NCI-H1694 (cell line): ENCODE measurements at places on chromosomes 6 and 20.
A peak's percentile ranks its signal among the peaks of the same experiment; 100 is the strongest.

- DNase-seq: no peak
Observed at GRCh38 chr6:26183581-26184366, 96.5 kb downstream of the HFE start.

DNA sequence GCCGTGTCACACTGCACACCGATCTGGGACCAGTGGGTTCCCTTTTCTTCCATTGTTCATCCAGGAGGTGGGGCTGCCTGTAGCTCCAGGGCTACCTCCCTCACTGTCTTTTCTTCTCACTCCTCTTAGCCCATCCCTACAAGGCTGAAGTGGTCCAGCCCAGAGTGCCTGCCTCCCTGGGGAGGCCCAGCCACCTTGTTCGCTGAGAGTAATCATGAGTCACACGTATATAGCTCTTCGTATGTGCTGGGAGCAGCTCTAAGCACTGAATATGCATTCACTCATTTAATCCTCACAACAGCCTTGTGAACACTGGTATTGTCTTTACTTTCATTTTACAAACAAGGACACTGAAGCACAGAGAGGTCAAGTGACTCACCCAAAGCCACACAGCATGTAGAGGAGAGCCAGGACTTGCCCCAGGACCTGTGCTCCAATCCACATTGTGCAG, 14.7 kb upstream of the CCDC167 start:
- DNase-seq: no peak

DNA sequence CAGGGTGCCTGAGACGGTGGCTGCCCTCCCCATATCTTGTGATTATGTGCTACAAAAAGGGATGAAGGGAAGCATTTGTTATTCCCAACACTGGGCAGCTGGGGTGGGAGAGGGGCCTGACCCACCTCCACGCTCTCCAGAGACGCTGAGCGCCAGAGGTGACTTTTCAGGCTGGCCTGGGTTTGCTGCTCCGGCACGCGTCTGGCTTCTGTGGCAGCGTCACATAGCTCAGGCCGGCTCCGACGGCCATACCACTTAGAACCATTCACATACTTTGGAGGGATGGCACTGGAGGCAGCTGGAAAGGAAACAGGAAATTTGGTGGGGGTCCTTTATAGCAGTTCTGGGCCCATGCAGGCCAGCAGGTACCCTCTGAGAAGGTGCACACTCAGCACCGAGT, 72.6 kb downstream of the NINL start:
- DNase-seq: no peak

DNA sequence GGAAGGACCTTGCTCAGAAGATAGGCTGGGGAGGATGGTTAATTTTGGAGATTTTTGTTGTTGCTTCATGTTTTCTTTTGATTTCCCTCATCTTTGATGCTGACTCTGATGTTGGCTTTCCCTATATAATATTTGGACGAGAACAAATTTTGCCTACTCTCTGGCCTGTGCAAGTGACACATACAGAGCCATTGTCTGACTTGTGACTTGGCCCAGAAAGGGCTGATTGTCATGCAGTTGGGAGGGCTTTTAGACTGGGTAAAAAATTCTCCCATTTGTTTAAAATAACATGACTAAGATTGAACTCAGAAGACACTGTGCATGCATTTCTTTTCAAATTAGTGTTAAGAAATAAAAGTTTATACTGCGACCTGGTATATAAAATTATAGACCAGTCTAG, 98.6 kb upstream of the SUPT3H start:
- DNase-seq: no peak

DNA sequence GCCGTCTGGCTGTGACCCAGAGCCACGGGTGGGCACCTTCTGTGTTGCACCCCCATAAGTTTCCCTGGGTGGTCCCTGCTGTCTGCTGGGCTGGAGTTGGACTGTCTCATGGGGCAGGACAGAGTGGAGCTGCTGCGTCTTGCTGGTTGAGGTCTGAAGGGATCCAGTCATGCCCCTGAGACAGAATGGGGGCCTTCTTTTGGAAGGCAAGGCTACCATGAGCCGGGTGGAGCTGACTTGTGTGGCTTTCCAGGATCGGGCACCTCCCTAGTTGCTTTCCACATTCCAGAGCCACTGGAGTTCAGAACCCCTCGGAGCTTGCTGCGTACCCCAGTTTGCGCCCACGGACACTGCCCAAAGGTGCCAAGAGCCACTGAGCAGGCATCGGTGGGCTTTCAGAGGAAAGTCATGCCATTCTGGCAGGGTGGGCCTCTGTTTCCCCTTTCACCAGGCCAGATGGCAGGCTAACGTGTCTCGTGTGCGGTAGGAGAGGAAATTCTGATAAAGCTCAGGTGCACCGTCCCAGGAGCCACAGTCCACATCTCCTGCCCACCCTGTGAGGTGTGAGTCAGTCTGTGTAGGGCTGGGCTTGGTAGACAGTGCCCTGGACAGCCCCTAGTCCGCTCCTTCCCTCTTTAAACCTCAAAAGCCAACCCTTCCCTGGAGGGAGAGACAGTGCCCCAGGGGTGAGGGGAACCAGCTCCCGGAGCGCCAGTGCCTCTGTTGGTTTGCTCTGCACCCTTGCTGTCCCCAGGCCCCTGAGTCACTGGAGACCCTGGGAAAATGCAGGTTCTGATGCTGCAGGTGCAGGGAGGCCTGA, 125.3 kb downstream of the SYCP2 start:
- no peak for DNase-seq

- no peak for DNase-seq
Observed at GRCh38 chr6:47366335-47366890, 56.7 kb upstream of the TNFRSF21 start.

- no peak for DNase-seq
Observed at GRCh38 chr6:152308306-152308705, 328.9 kb downstream of the SYNE1 start.

DNA sequence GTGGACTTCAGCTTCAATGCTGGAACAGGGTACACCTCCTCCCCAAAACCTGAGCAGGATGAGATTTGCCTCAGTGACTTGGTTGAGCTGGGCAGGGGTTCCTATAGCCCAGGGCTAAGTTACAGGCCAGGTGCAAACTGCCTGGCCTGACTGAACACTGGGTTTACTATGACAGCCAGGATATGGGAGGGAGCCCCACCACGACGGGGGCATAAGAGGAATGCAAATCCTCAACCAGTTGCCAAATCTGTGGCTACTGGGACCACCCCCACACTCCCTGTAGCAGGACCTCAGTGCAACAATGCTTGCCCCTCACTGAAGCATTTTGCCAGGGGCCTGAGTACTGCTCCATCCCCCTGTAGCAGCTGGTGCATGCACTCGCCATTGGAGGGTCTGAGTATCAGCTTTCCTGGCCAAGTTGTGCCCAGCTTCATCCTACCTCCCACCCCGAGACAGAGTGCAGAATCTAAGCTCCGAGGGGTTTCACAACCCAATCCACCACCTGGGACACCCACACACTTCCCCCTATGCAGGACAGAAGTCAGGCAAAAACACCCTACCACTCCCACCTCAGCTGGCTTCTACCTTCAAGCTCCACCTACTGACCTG, 27.6 kb downstream of the TREML4 start:
- DNase-seq: no peak

DNA sequence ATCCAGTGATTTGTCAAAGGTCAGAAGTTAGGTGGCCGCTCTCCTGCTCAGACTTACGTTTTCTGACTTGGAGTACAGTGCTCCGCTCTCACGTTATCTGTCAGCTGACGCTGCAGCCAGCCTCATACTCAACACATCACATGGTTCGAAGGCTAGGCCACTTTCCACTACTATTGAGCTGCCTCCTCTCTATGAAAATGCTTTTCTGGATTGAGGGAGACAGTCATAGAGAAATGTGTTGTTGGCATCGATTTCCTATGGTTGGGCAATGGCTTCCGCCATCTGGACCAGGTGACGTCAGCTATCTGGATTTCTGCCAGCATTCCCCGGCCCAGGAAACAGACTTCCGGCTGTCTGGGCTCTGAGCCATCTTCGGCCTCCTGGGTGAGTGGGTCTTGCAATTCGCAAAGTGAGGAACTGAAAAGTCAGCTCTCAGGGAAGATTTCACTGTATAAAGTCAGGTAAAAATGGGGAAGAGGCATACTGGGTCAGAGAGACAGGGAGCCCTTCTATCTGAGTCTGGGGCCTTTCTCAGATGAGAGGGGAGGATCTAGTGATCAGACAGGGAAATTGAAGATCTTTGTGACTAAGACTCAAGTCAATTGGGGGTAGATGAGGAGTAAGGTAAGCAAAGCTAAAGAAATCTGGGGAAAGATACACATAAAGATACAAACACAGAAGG, 37.5 kb upstream of the IER3 start:
- DNase-seq: peak; percentile 83

- no peak for DNase-seq
Observed at GRCh38 chr6:159701413-159701999, 8.5 kb upstream of the SOD2 start.

GRCh38 chr20:1390581-1391403, 2.1 kb downstream of the FKBP1A start:
- no peak for DNase-seq

DNA sequence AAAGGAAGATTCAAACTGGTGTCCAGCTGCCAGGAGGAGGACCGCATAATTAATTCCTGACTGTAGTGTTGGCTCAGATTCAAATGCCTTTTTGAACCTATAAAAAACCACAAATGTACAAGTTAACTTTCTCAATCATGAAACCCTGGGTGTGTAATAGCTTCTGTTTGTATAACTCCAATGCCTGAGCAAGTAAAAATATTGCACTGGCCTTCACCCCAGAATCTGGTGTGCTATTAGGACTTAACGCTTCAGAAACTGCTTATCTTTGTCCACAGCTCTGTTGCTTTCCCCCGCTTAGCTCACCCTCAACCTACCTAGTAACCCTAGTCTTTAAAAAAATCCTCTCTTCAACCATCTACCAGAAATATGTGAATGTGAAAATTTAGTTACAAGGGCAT, 119.1 kb upstream of the MAP7 start:
- DNase-seq: no peak

- no peak for DNase-seq
Observed at GRCh38 chr6:113662688-113663333, 194.3 kb upstream of the MARCKS start.

GRCh38 chr6:162751211-162751859, 23.6 kb downstream of the PACRG start:
- no peak for DNase-seq

DNA sequence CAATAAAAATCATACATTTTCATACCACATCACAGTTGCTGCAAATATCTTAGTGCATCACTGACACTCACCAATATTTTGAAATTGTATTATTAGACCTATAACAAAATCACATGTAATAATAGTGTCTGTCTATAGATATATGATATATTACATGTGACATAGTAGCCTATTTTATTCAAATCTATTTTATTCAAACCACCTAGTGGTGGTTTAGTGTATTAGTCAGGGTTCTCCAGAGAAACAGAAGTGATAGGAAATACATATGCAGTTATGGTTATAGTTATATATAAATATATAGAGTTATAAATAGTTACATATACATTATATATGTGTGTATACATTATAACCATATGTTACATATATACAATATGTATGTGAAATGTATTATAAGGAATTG, 366.5 kb upstream of the ARID1B start:
- no peak for DNase-seq

DNA sequence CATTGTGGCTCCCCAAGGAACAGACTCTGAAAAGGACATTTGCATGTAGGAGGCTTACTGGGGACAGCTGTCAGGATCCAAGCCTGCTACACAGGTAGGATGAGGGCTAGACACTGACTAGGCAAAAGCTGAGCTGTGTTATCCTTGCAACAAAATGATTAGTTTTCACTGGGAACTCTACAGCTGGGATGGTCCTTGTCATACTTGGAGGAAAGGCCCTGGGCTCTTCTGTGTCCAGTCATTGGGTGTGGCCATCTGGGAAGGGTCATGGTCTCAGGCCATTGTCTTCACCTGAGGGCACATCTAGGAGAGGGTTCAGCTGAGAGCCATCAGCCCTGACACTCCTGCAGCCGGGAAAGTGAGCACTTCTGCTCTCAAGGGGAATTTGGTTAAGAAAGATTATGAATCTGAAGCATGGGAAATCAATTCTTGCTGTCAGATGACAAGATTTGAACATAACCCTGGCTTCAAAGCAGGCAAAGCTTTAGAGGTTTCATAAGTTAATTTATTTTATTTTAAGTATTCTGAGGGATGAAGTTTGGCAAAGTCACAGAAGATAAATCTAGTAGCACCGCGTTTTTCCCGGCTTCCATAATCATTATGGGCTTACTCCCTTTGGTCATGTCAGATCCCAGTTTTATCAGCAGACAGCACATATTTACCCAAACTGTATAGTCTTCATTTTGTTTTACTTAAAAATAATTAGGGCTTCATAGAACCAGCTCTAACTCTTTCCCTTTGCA, 78.4 kb upstream of the SLC22A23 start:
- no peak for DNase-seq

DNA sequence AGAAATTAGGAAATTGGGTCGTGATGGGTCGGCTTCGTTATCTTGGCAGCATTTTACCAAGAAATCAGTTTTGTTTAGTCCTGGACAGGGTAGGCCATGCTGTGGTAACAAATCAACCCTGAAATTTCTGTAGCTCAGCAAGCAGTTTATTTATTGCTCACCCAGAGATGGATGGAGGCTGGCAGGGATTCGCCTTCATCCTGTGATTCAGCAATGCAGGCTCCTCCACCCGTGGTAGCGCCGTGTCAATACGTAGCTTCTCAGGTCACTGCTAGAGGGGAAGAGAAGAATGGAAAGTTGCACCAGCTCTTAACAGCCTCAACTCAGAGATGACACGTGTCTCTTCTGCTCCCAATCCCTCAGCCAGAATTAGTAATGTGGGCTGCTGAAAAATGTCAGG, 157.0 kb upstream of the SGK1 start:
- no peak for DNase-seq

- peak; percentile 37 for DNase-seq
Observed at GRCh38 chr20:58892141-58892931, 39.8 kb downstream of the GNAS start.

GRCh38 chr6:109182578-109182977, 87.3 kb downstream of the CEP57L1 start:
- no peak for DNase-seq

GRCh38 chr20:2473516-2473915, 2.9 kb upstream of the SNRPB start:
- no peak for DNase-seq

- no peak for DNase-seq
Observed at GRCh38 chr6:18023891-18024290, 36.5 kb upstream of the KIF13A start.

DNA sequence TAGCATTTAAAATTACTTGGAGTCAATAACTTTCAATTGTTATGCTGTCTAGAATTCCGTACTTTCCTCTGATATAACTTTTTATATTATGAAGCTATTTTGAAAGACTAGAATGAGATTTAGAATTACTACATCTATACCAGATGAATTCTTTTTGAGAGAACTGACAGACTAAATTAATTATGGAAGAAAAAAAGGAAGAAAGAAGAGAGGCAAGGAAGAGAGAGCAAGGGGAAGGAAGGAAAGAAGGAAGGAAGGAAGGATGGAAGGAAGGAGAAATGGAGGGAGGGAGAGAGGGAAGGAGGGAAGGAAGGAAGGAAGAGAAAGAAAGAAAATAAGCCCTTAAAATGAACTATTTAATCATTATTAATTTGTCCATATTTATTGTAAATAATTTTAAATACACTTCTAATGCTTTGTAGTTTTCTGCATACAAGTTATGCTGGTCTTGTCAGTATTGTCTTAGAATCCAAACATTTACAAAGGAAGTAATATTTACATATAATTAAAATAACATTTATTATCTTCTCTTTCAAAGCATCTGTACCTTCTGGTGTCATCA, 280.4 kb upstream of the HSF2 start:
- no peak for DNase-seq
